ENCODE measurements at places on chromosomes 1 and 21. TPM values are rescaled to one million over a fixed set of nuclear protein-coding genes. Genes with fewer than 3 reads are reported as not detected.

GRCh38 chr1:93080179-93080823, 1.2 kb downstream of the MTF2 start:
- no peak for DNase-seq

DNA sequence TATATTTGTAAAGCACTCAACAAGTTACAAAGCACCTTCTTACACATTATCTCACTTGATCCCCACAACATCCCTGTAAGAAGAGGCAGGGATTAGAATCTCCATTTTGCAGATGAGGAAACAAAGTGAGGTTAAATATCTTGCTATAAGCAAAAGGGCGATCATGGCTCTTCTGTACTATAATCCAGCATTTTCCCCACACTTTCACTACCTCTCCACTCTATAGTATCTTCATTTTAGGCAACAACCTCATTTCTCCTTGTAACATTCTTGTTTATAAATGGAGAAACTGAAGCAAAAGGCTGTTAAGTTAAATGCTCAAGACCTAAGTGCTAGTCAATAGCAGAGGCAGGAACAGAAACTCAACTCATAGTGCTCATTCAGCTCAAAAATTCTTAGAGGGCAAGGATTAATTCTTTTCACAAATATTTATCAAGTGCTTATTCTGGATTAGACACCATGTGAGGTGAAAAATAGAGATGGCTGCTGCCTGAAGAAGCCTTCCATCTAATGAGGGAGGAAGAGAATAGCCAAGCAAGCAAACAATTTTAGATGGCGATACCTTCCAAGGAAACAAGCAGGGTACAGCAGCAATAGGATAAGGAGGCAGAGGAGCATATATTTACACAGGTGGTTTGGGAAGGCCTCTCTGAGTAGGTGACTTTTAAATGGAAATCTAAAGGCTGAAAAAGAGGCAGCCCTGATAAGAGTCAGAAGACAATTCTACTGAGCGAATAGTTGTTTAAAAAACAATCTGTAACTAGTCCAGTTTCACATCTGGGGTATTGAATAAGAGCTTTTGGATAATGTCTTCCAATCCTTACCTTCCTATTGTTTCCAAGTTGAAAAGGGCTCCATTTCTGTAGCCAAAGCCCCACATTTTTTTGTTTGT, 3.5 kb downstream of the ERRFI1 start:
- DNase-seq, result no peak

DNA sequence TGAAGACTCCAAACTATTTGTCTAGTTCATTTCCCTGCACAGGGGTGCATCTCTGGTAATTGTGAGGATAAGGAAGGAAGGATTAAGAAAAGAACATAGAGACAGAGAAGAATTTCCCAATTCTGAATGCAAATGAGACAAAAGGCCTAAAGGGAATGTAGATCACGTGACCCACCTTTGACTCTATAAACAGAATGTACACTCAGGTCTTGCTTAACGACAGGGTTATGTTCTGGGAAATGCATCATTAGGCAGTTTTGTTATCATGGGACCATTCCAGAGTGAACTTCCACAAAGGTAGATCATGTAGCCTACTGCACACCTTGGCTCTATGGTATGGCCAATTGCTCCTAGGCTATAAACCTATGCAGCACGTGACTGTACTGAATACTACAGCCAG, 252.3 kb upstream of the ZP4 start:
- DNase-seq, result no peak

REN gene
- not detected for total RNA-seq

CELA3A gene
- total RNA-seq, result not detected

SPRR5 gene
- total RNA-seq, result not detected

AMY1C gene
- total RNA-seq, result not detected
